ENCODE measurements at places on chromosomes 5 and 9.

DNA sequence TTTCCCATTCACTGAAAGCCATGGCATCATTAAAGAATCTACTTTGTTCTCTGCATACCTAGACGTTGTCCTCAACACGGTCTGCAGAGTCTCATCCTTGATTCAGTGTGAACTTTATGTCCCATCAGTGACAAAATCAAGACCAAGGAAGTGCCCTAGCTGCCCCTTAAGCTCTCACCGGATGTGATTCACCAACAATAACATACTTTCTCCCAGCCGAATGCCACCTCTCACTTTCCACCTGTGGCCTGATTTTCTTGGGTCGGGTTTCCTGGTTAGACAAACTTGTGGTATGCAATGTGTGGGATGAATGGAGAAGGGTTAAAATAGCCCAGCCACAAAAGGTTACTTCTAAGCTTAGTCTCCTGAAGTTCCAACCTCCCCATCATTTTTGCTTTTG is 145.3 kb upstream of the PAPPA start:
- DNase-seq: no peak

GRCh38 chr5:44821164-44821563 is 12.4 kb downstream of the MRPS30 start:
- no peak for DNase-seq

GRCh38 chr9:4079346-4079745 is 220.5 kb downstream of the GLIS3 start:
- DNase-seq: no peak

DNA sequence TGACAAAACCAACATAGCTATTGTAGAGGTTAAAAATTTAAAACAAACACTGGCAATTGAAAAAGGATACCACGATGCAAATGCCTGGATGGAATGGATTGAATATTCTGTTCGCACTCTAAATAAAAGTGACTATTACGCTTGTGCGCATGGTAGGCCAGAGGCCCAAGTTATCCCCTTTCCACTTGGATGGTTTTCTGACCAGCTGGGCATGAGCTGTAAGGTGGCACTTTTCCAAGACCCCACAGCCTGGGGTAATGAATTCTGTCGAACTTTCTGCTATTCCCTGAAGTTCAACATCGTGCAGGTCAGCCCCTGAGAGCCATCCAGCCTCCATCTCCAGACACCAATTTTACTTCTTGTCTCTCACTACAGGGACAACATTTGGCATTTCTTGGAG is 5.4 kb upstream of the RNF180 start:
- no peak for DNase-seq

DNA sequence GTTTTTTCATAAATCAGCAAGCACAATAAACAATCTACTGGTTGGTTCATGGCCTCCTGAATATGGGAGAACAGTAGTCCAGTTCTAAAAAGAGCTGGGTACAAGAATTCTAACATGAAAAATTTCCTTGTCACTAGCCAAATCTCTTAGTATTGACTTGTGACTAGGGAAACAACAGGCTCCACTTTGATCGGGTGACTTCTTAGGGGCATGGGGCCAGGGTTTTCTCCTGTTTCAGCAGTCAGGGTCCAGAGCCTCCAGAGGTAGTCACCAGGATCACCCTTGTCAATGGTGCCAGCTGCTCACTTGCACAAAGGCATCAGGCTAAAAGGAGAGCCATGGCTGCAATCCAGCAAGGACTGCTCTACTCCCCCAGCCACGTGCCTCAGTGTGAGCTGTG is 38.1 kb downstream of the LPAR1 start:
- DNase-seq: no peak
